T-helper 2 cell treated with Interferon-gamma antibody and Interleukin-4, amounts not matched to agents 5 μg/mL and 100 μg/mL, for 36 hours (primary cell): ENCODE measurements at places on chromosomes 3 and 15.

DNA sequence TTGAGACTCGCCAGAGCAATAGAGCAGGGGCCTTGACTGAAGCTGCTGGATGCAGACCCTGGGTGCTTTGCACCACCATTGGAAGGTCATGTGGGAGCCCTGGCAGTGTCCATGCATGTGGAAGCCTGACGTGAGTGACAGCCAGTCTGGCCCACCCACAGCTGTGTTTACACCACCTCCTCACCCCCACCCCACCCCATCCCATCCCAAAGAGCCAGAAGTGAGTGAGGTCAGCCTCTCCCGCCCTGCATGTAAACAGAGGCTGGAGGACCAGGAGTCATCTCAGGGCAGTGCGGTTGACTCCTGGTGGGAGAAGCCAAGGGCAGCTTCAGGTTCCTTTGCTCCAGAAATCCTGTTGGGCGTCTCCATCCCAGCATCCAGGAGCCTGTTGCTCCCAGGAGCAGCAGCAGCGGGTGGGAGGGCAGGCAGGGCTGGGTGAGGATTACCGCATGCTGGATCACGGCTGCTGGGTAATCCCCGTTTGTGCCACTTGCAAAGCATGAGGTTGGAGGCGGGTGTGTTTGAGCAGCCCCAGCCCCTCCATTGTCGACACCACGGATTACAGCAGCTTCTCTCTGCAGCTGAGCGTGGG is 44.6 kb downstream of the CORO2B start:
- no peak for DNase-seq

DNA sequence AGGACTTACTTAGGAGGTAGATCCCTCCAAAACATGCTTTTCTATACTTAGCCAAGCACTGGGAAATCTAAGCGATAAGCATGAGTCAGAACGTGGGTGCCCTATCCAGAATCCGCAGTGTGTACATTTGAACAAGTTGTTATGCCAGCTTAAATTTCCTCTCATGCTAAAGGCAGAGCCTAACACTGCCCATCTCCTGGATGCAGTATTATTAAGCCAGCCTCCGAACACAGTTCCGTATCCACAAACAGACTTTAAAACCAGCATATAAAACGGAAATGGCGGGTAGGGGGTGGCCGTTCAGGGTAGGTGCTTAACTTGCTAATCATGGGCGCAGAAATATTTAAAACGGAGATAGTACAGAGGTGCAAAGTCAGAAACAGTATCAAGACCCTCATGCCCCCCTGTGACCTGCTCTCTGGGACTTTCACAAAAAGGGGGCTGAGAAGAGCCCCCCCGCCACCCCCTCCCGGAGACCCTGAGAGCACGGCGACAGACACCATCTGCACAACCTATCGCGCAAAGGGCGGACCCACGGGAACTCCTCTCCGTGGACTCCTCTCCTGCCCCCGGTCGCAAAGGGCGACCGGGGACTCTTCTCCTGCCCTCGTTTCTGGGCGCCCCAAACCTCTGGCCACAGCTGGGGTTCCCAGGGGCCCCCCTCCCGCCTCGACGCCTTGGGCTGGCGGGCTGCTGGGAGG is 889 bp upstream of the LRRIQ4 start:
- DNase-seq = no peak

GRCh38 chr15:87215100-87215499 is 1041.4 kb downstream of the NTRK3 start:
- DNase-seq = no peak

DNA sequence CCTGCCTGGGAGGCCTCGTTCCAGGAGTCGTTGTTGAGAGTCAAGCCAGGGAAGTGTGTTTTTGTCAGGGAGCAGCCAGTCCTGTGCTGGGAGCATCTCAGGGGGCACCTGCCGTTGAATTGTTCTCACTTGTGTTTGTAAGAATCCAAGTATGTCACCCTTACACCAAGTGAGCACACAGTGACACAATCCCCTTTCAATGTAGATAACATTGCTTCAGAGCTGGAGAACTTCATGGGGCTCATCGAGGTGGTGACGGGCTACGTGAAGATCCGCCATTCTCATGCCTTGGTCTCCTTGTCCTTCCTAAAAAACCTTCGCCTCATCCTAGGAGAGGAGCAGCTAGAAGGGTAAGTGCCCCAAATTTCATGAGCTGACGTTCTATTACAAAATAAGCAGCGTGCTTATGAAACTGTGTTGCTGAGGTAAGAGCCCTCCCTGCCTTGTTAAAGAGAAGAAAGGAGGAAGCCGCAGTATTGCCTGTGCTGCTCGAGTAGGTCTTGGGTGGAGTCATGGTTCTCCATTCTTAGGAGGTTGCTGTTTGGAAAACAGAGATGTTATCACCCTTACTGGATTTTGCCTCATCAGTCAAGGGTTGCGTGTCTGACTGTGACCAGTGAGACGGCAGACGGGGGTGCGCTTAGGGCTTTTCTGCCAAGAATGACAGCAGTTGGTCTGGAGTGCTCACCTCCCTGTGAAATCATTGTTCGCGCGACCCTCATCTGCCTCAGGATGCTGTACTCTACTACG is 108.1 kb downstream of the PGPEP1L start:
- no peak for DNase-seq

DNA sequence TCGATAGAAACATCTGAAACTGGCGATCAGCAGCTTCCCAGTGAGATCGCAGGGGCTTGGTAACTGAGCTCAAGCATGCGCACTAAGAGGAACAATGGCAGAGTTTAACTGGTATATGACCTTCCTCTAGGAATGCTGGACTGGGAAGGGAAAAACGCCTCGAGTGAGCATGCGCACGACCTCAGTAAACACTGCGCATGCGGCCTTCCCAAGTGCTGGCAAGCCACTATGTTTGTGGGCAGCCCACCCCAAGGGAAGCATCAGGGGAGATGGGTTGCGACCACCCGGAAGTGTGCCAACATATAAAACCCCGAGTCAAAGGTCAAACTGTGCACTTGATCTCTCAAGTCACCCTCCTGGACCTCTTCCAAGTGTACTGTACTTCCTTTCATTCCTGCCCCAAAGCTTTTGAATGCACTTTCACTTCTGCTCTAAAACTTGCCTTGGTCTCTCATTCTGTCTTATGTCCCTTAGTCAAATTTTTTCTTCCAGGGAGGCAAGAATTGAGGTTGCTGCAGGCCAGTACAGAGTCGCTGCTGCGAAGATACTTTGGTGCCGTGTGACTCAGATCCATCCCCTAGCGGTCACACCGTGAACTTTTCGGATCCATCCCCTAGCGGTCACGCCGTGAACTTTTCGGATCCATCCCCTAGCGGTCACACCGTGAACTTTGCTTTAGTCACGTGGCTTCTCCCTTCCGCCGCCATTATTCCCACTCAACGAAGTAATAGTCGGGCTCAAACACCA is 243.3 kb downstream of the FAM43A start:
- no peak for DNase-seq

DNA sequence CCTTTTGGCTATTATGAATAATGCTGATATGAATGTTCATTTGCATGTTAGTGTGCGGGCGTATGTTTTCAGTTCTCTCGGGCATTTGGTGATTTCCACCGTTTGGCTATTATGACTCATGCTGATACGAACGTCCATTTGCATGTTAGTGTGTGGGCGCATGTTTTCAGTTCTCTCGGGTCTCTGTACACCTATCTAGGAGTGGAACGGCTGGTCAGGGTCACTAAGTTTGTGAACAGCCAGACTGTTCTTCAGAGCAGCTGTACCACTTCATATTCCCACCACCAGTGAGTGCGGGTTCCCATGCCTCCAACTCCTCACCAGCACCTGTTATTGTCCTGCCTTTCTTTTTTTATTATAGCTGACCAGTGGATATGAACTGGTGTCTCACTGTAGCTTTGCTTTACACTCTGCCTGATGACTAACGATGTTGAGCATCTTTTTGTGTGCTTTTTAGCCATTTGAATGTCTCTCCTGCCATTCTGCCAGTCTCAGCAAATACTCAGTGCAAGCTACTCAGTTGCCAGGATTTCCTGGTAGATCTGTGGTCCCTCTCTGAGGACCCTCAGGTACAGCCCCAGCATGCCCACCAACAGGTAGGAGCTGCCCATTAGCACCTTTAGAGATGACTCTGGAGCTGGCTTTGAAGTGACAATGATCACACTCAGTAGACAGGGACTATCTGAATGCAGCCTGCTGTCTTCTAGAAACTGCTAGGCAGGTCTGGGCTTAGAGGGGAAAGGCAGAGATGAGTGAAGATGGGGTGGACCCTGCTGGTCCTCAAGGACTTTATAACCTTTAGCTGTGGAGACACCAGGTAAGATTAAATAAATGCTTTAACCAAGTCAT is 141.1 kb downstream of the XXYLT1 start:
- peak; percentile 74 for DNase-seq

GRCh38 chr3:166582236-166582635 is 745.0 kb upstream of the BCHE start:
- DNase-seq = no peak

DNA sequence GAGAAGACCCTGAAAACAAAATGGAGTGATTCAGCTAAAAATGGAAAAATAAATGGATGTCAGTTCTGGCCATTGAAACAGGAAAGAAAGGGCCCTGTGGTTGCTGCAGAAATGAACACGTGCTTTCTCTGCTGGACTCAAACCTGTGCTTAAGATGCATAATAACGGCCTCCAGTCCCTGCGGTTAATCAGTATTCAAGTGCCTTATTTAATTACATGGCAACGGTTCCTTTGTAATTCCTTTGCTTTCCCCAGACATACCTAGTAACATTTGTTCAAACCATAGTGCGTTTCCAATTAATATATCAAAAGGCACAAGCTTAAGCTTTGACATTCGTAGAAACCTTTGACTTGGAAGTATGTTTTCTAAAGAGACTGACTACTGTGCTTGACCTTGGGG is 428.3 kb downstream of the GABRG3 start:
- no peak for DNase-seq

DNA sequence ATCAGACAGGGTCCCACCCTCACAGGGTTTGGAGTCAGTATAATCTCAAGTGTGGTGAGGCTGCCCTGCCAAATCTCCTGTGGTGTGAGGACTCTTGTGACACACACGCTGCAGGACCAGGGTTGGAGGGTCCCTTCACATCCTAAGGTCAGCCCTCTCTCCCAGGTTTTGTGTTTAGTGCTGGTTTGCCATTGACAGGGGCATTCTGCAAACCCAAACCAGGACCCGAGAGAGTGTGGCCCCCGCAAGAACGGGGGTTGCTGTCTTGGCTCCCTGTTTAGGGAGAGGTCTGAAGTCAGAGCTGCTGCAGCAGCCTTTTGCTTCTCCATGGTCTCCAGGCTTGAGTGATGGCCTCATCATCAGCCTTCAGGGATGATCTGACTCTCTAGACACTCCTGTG is 14.7 kb downstream of the FAM107A start:
- no peak for DNase-seq

GRCh38 chr15:68782589-68783161 is 38.0 kb downstream of the ANP32A start:
- DNase-seq = no peak
